ENCODE measurements at places on chromosomes 2 and 18.

DNA sequence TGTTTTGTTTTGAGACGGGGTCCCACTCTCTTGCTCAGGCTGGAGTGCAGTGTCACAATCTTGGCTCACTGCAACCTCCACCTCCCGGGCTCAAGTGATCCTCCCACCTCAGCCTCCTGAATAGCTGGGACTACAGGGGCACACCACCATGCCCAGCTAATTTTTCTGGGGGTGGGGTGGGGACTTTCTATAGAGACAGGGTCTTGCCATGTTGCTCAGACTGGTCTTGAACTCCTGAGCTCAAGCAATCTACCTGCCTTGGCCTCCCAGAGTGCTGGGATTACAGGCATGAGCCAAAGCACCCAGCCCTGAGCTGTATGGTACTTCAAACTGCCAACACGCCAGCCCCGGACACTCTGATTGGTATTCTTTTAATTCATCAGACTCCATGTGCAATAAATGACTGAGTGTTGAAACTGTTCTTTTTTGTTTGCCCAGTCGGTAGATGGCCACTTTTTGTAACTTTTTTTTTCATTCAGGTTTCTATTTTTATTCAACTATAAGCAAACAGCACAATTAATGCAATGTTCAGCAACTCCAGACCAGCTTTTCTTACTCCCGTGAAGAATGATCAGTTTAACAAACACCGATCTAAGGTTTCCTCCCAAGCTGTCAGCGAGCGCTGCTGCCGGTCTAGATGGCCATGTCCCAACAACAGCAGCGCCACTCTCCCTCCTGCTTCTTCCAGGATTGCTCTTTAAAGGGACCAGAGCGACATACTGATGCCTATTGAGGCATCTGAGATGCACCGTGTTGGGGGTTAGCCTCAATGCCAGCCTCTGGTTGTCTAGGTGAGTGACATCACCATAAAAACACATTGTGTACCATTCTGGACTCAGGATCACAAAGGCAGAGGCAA, 12.5 kb upstream of the TGOLN2 start:
- DNase-seq: no peak

DNA sequence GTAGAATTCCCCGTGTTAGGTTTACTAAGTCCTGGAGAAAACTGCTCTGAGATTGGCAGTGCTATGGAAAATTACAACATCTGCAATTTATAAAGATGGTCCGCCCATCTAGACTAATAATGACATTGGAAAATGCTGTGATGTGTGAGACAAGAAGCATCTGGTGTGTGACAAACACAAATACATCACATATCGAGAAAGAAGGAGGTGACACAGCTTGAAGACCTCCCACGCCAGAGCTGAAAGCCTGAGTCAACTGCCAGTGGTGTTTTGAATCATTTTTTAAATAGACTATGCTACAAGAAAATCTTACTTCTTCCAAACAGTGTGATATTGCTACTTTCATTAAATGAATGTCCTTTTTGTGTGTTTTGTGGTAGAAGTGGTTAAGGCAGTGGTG, 8.6 kb upstream of the ANO7 start:
- DNase-seq: no peak

DNA sequence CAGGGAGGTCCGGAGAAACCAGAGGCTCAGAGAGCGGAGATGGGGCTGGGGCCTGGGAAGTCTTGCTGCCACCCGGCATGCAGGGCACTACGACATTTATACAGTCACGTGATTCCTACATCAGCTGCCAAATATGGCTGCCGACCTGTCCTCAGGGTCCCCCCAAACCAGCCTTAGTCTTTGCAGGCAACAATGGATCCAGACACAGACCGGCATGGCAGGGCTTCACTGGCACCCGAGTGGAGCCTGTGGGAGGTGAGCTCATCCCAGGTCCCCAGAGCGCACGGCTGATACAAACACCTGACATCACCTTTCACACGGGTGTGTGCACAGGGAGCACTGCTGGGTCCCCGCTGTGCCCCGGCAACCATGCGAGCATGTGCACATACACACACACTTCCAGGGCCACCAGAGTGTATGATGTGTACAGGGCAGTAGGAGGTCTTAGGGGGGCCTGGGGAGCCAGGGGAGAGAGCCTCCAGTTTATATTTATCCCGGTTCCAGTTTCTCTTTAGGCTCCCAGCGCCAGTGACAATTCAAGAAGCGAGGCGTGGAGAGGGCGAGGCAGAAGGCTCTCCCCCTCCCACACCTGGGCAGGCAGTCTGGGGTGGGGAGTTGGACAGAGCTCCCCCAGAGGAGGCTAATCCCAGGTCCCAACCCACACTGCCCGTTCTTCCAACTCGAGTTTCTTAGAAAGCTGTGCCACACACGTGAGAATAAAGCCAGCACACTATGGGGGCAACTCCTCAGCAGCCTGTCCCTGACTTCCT, 2.7 kb downstream of the SEMA4C start:
- DNase-seq: no peak

DNA sequence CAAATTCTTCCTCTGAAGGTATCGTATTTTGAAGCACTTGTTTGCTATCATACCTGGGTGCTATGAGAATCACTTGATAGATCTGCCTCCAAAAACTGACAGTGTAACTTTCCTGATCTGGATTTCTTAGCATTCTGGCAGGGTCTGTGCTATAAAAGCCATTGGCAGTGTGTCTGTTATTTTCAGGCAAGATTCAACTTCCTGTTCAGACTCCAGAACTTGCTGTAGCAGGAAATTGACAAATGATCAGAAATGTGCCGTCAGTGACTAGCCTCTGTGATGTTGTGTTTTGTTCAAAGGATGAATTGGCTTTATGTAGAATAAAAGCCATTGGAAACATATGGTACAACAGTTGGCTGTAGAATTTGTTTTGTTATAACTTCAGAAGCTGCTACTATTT, 273.3 kb downstream of the PTPRM start:
- no peak for DNase-seq

Measured in T1000 (cell line).